Cardiac fibroblast (primary cell): ENCODE measurements at places on chromosomes 5 and 9.

- DNase-seq = no peak
Measured at GRCh38 chr5:134920848-134921575, 16.1 kb downstream of the PCBD2 start.

- DNase-seq = no peak
Measured at GRCh38 chr9:114226246-114227055, 71.1 kb downstream of the COL27A1 start.

- no peak for DNase-seq
Measured at GRCh38 chr5:134041570-134042411, 37.0 kb upstream of the VDAC1 start.

DNA sequence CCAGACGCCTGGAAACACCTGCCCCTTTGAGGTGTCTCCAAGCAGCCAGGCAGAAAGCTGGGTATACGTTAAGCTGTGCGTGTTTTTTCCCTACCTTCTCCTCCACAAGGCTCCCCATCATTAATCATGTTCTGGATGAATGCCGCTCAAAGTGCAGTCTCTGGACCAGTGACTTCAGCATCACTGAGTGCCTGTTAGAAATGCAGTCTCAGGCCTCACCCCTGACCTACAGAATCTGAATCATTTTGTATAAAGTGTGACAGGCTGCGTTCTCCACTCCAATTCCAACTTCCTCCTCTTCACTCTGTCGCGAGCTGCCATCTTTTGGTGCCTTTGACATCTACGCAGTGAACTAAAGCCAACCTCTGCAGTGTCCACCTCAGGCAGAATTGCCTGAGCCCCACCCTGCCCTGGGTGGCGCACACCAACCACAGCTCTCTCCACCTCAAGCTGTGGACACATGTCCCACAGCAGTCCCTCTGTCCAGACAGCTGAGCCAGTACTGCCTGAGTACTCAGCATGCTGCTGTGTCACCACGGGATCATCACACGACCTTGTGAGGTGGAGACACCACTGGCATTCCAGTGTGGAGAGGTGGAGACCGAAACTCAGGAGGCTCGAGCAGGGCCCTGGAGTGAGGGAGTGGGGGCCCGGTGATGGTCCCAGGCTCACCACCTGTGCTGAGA is 14.2 kb downstream of the PTPN3 start:
- DNase-seq = no peak

DNA sequence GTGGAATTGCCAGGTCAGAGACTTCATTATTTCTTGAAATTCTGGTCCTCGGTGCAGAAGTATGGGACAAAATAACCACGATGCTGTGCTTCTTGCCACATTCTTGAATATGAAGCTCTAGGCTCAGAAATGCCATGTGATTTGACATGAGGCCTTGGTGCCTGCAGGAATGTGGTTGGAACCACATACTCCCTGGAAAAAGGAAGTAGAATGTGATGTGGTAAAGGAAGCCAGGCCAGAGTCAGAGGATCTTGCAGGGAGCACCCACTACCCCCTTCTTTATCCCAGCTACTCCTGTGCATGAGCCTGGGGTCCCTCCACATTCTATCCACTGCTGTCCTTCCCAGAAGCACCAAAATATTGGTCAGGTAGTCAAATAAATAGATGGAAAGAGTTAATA is 80.9 kb downstream of the FOXD1 start:
- peak; percentile 30 for DNase-seq

GRCh38 chr5:61625681-61626621 is 293.9 kb downstream of the ZSWIM6 start:
- DNase-seq = peak; percentile 18

DNA sequence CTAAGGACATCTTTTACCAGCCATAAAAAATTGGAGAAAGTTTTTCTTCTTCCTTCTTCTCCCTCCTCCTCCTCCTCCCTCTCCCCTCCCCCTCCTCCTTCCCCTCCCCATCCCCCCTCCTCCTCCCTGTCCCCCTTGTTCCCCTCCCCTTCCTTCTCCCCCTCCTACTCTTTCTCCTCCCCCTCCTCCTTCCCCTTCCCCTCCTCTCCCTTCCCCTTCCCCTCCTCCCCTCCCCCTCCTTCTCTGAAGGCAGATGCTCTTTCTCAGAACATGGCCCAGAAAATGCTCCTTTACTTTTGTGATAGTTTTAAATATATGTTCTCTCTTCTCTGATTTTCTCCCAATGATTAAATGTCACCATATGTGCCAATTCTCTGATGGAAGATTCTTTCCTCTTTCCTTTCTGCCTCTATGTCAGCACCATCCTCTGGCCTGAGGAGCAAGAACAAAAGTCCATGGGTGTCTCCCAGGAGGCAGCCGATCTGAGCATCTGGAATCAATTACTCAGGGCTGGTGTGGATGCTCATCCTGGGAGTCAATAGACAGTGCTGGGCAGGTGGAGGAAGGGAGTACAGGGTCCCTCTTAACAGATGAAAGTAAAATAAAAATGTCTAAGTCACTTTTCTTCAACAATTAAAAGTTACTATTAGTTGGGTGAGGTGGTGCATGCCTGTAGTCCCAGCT is 63.0 kb upstream of the GNA14 start:
- no peak for DNase-seq

DNA sequence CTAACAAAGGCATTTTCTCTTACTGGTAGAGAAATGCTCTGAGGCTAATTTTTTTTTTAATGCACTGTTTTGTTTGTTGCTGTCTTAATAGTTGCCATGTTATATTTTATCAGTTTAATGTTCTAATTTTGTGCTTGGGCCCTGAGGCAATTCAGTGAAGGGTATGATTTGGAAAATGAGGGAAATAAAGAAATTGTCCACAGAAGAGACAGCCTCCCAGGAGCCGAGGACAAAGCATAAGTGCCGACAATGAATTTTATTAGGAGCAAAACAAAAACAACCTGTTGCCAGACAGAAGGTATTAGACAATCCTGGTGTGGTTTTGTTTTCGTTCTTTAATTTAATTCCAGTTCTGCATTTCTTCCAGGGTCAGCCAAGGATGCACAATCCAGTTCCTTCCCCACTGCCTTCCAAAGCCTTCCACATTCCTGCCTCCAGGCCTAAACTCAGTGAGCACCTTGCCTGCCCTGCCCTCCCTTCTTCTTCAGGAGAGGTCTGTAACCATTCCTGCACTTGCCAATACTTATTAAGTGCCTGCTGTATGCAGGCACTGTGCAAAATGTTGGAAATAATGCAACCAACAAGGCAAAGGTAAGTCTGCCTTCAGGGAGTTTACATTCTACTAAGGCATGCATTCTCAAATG is 4.3 kb upstream of the TCOF1 start:
- no peak for DNase-seq

DNA sequence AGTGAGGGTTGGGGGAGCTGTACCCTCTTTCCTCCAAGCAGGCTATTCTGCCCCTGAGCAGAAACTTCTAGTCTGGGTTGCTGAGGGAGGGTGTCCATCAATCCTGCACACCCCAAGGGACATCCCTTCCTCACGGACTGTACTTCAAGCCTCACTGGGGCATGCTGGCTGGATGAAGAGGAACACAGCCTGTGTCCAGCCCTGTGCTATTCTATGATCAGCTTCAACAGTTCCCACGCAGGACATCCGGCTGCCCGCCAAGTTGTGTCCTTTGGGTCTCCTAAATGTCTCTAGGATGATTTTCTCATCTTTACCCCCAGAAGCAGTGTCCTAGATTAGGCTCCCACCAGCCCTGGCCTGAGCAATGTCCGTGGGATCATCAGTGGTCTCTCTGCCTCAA is 68.1 kb downstream of the CRB2 start:
- DNase-seq = no peak

DNA sequence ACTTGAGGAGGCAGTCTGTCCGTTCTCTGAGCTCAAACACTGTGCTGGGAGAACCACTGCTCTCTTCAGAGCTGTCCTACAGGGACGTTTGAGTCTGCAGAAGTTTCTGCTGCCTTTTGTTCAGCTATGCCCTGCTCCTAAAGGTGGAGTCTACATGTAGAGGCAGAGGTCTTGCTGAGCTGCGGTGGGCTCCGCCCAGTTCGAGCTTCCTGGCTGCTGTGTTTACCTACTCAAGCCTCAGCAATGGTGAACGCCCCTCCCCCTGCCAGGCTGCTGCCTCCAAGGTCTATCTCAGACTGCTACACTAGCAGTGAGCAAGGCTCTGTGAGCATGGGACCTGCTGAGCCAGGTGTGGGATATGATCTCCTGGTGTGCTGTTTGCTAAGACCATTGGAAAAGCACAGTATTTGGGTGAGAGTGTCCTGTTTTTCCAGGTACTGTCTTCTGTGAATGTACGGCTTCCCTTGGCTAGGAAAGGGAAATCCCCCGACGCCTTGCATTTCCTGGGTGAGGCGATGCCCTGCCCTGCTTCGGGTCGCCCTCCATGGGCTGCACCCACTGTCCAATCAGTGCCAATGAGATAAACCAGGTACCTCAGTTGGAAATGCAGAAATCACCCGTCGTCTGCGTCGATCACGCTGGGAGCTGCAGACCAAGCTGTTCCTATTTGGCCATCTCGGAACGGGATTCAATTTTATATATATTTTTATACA is 58.5 kb downstream of the CNTRL start:
- no peak for DNase-seq

DNA sequence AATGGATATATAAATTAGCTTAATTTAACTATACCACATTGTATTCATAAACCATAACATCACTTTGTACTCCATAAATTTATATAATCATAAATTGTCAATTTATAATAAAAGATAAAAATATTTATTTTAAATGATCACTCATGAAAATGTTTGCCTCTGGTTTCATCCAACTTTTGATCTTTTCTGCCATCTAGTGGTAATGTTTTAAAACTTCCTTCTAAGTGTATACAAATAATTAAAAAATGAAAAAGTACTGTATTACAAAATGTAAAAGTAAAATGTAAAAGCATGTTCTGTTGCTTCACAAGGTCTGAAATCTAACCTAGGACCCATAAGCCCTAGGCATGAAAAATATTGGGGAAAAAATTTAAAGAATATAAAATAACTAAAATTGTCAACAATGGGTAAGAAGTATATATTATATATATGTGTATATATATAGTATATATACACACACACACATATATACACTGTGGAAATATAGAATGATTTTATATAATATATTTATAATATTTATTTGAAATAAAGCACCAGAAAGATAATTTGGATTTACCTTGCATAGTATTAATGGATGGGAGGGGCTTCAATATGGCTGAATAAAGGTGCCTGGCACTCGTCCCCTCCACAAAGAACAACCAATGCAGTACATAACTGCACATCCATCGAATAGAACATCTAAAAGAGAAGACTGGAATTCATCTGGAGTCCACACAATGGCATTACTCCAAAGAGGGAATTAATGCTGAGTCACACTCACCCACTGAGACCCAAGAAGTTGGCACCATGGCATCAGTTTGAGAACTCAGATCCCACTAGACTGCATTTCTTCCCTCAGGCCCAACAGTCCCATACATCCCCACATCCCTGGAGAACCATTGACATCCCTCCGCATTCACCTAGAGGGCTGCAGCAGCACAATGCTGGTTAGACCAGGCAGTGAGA is 32.5 kb downstream of the ANXA1 start:
- peak; percentile 72 for DNase-seq
